ENCODE measurements at places on chromosomes 13 and 19. TPM values are rescaled to one million over a fixed set of nuclear protein-coding genes. Genes with fewer than 3 reads are reported as not detected.

The CYSLTR2 gene
- 2.9 TPM for total RNA-seq

The RINL gene
- total RNA-seq, result 58.9 TPM

- H3K27me3 ChIP-seq, result no peaks in the 10 kb centered on the region
- peak overlapping the region; percentile 96 for H3K27ac ChIP-seq
- H3K36me3 ChIP-seq, result peaks cover 76% of the 10 kb centered on the region
- H3K4me3 ChIP-seq, result peak overlapping the region; percentile 77
Measured at GRCh38 chr19:17184371-17184841, 30.8 kb upstream of the USE1 start.

The CNN1 gene
- not detected for total RNA-seq

GRCh38 chr19:51326216-51327065, 15.0 kb downstream of the IGLON5 start:
- no peaks in the 10 kb centered on the region for H3K36me3 ChIP-seq
- peaks cover 20% of the 10 kb centered on the region for H3K4me1 ChIP-seq
- peaks cover 44% of the 10 kb centered on the region for H3K27me3 ChIP-seq
- no peak for DNase-seq
- no peak overlapping the region for H3K27ac ChIP-seq
- no peak overlapping the region for H3K4me3 ChIP-seq

GRCh38 chr13:112182846-112183531, 116.0 kb downstream of the SOX1 start:
- no peak overlapping the region for H3K4me3 ChIP-seq
- no peaks in the 10 kb centered on the region for H3K27me3 ChIP-seq
- H3K36me3 ChIP-seq, result no peaks in the 10 kb centered on the region
- no peak for DNase-seq
- H3K27ac ChIP-seq, result no peak overlapping the region
- H3K4me1 ChIP-seq, result no peaks in the 10 kb centered on the region

The ZBTB45 gene
- total RNA-seq, result 16.7 TPM

The C3 gene
- total RNA-seq, result 1.2 TPM

The FBXL12 gene
- 26.4 TPM for total RNA-seq

GRCh38 chr13:51562011-51562671, 22.1 kb upstream of the WDFY2 start:
- no peaks in the 10 kb centered on the region for H3K27me3 ChIP-seq
- peaks cover 10% of the 10 kb centered on the region for H3K36me3 ChIP-seq
- H3K27ac ChIP-seq, result peak overlapping the region; percentile 41
- DNase-seq, result no peak

- peaks cover 6% of the 10 kb centered on the region for H3K27me3 ChIP-seq
- no peaks in the 10 kb centered on the region for H3K4me1 ChIP-seq
- no peaks in the 10 kb centered on the region for H3K36me3 ChIP-seq
- DNase-seq, result no peak
- no peak overlapping the region for H3K4me3 ChIP-seq
- H3K27ac ChIP-seq, result no peak overlapping the region
Measured at GRCh38 chr19:48000846-48001245, 6.4 kb downstream of the ELSPBP1 start.

- H3K4me1 ChIP-seq, result no peaks in the 10 kb centered on the region
- H3K36me3 ChIP-seq, result no peaks in the 10 kb centered on the region
- no peak for DNase-seq
- no peaks in the 10 kb centered on the region for H3K27me3 ChIP-seq
- no peak overlapping the region for H3K4me3 ChIP-seq
Measured at GRCh38 chr13:93151277-93151676, 75.3 kb upstream of the GPC6 start.

The IRGQ gene
- 14.0 TPM for total RNA-seq

- DNase-seq, result no peak
- H3K4me3 ChIP-seq, result no peak overlapping the region
- no peaks in the 10 kb centered on the region for H3K4me1 ChIP-seq
- H3K27ac ChIP-seq, result no peak overlapping the region
Measured at GRCh38 chr13:28680541-28680940, 21.6 kb downstream of the POMP start.

DNA sequence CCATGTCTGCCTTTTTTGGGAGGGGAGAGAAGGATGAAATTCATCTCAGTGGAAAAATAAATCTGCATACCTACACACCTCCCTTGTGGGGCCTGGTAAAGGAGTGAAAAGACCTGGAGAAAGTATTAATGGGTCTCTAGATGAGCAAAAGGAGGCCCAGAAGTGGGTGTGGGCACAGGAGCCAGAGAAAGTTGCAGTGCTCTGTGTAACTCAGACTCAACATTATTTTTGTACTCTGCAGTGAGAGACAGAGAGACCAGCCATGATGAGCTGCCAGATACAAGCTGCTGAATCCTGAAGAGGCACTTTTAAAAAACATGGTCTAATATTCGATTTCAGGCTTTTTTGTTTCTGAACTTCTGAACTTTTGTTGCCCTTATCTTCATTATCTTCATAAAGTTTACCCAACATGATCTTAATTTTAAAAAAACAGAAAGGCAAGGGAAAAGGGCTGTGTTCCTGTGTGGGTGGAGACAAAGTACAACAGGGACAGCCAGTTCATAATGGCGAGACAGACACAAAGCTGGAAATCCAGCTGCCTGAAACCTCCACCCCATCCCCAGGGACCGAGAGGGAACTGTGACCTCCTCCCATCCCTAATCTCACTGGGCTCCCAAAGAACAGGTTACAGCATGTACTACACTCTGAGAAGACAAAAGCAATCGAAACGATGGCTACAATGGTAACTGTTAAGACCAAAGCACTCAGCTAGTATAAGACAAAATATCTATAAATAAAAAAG, 77.2 kb downstream of the KLF12 start:
- H3K36me3 ChIP-seq, result peaks cover 32% of the 10 kb centered on the region
- no peak for DNase-seq
- no peak overlapping the region for H3K4me3 ChIP-seq
- peaks cover 50% of the 10 kb centered on the region for H3K4me1 ChIP-seq
- H3K27ac ChIP-seq, result no peak overlapping the region

The ZNF433 gene
- 0.60 TPM for total RNA-seq

- H3K4me1 ChIP-seq, result peaks cover 16% of the 10 kb centered on the region
- no peak for DNase-seq
- H3K27ac ChIP-seq, result no peak overlapping the region
- H3K4me3 ChIP-seq, result no peak overlapping the region
- H3K27me3 ChIP-seq, result peaks cover 6% of the 10 kb centered on the region
Measured at GRCh38 chr13:28640861-28641599, 17.9 kb upstream of the POMP start.

DNA sequence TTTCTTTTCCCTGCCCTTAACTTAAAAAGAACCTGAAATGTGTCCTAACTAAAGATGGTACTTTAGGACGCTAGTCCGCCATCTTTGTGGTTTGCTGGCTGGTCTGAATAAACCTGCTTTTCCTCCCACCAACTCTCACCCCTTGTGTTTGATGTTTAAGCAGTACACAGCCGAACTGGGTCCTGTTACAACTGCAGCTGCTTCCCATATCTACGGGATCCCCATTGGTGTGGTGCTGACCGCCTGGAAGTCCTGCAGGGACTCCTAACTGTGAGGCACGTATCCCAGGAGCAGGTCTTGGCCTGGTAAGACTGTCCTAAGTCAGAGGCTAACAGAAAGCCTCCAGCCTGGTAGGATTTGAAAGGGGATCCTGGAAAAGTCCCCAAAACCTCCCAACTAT, 40.9 kb upstream of the VSTM2B start:
- H3K4me1 ChIP-seq, result no peaks in the 10 kb centered on the region
- no peaks in the 10 kb centered on the region for H3K27me3 ChIP-seq
- H3K36me3 ChIP-seq, result no peaks in the 10 kb centered on the region
- H3K27ac ChIP-seq, result no peak overlapping the region

The ADM5 gene
- 4.5 TPM for total RNA-seq

DNA sequence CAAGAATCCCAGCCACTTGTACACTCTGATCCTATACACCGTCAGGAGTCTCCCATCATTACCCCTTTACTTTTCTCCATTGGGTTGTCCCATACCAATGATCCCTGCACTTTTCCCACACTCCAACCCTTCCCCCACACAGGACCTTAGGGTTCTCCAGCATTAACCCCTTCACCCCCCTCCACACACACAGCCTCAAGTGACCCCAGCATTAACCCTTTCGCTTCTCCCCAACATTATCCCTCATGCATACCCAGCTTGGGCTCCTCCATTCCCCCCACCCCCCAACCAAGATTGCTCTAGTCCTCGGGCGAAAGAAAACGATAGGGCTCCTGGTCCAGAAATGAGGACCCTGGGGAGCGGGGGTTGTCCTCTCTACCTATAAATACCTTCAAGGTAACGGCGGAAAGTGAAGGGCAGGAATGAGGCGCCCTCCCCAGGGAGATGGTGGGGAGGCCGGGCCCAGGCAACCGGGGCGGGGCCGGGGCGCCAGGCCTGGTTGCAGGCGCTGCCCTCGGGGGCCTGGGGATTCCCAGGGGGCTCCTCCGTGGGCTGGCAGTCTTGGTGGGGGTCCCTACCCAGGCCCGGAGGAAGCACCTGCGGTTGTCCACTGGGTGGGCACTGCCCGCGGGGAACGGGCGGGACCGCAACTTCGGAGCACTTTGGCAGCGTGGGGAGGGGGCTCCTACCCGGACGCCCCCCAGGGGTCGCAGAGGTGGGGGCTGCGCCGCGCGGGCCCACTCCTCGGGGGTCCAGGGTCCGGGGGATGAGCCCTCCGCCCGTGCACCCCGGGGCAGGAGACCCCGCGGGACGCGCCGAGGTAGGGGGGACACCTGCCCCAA, 757 bp downstream of the WIZ start:
- peak overlapping the region; percentile 44 for H3K27ac ChIP-seq
- H3K27me3 ChIP-seq, result no peaks in the 10 kb centered on the region
- H3K36me3 ChIP-seq, result peaks cover 45% of the 10 kb centered on the region
- H3K4me1 ChIP-seq, result peaks cover 31% of the 10 kb centered on the region
- peak overlapping the region; percentile 58 for H3K4me3 ChIP-seq
- DNase-seq, result no peak

DNA sequence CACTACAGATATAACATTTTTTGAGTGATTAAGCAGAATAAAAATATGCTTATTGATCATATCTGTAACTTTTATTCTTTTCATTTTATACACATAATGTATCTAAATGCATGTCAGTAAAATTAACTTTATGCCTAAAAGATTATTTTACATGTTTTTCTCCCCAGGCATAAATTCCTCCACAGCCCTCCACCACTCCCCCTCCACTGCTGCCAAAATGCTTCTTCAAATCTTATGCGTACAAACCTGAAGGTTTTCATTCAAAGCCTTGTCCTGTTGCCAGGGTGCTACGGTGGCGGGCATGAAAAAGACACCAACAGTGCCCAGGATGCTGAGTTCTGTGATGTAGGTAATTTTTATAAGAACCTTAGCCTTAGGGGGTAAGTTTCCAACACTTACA, 52.9 kb downstream of the PARP4 start:
- peak overlapping the region; percentile 74 for H3K27ac ChIP-seq
- H3K4me1 ChIP-seq, result peaks cover 20% of the 10 kb centered on the region
- H3K4me3 ChIP-seq, result no peak overlapping the region
- DNase-seq, result no peak

GRCh38 chr19:2933490-2933910, 11.3 kb downstream of the ZNF77 start:
- no peaks in the 10 kb centered on the region for H3K4me1 ChIP-seq
- DNase-seq, result no peak
- H3K36me3 ChIP-seq, result peaks cover 64% of the 10 kb centered on the region
- H3K27ac ChIP-seq, result no peak overlapping the region

The UNC13A gene
- 0.03 TPM for total RNA-seq

GRCh38 chr13:80133631-80134261, 207.2 kb downstream of the SPRY2 start:
- no peaks in the 10 kb centered on the region for H3K27me3 ChIP-seq
- DNase-seq, result no peak
- no peaks in the 10 kb centered on the region for H3K36me3 ChIP-seq
- H3K27ac ChIP-seq, result no peak overlapping the region

- peak; percentile 50 for DNase-seq
- peak overlapping the region; percentile 28 for H3K27ac ChIP-seq
- no peak overlapping the region for H3K4me3 ChIP-seq
- H3K4me1 ChIP-seq, result peaks cover 63% of the 10 kb centered on the region
- peaks cover 3% of the 10 kb centered on the region for H3K27me3 ChIP-seq
Measured at GRCh38 chr13:30151388-30151787, 156.0 kb downstream of the KATNAL1 start.

GRCh38 chr13:103157434-103158145, 91.4 kb upstream of the SLC10A2 start:
- DNase-seq, result no peak
- H3K4me1 ChIP-seq, result no peaks in the 10 kb centered on the region
- no peak overlapping the region for H3K4me3 ChIP-seq

GRCh38 chr13:82136880-82137279, 1745.4 kb downstream of the SLITRK1 start:
- H3K27ac ChIP-seq, result no peak overlapping the region
- H3K36me3 ChIP-seq, result no peaks in the 10 kb centered on the region
- no peak for DNase-seq
- H3K27me3 ChIP-seq, result no peaks in the 10 kb centered on the region
- no peak overlapping the region for H3K4me3 ChIP-seq

The TEX26 gene
- not detected for total RNA-seq

- DNase-seq, result no peak
- H3K4me3 ChIP-seq, result no peak overlapping the region
- peaks cover 15% of the 10 kb centered on the region for H3K4me1 ChIP-seq
- no peaks in the 10 kb centered on the region for H3K36me3 ChIP-seq
- peaks cover 32% of the 10 kb centered on the region for H3K27me3 ChIP-seq
Measured at GRCh38 chr13:46109451-46109850, 4.6 kb upstream of the CPB2 start.

The RPL28 gene
- 3,082 TPM for total RNA-seq

The SHISA2 gene
- 0.50 TPM for total RNA-seq

DNA sequence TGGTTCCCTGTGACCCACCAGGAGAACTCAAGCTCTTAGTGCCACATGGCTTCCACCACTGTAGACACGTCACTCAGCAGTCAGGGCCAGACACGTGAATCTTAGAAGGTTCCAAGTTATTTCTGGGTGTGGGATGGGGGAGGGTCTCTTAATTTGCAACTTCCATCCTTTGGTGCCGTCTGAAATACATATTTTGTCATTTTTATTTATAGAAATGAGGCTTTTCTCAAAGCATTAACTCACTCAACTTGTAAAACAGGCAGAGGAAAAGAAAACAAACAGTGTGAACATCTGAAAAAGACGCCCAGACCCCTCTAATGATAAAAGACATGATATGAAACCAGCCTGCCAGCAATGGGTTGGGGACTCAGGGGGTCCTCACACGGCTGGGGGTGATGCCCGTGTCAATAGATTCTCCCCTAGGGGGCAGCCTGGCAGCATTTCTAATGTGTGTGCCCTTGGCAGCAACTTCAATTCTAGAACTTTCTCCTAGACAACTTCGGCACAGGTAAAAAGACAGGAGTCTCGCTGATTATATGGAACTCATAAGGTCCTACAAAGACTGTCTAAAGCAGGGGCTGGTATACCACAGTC, 15.4 kb downstream of the PIP5K1C start:
- no peaks in the 10 kb centered on the region for H3K27me3 ChIP-seq
- H3K36me3 ChIP-seq, result peaks cover 20% of the 10 kb centered on the region
- DNase-seq, result no peak
- H3K4me1 ChIP-seq, result peaks cover 18% of the 10 kb centered on the region
- H3K4me3 ChIP-seq, result no peak overlapping the region

The KLK7 gene
- total RNA-seq, result not detected

The KIR3DL1 gene
- not detected for total RNA-seq

DNA sequence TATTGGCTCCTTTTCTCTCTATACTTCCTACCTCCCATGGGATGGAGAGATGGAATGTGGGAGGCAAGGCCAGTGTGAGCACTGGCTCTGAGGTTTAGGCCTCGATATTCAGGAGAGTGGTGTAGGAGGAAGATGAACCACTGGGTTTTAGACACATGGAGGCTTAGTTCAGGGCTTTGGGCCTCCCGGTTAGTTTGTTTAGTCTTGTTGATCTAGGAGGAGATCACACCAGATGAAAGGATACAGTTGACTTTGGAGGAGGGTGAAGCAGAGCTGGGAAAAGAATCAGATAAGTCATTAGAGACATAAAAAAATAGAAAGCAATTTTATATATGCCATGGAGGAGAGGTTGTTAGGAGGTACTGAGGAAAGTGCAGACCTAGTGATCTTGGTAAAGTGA, 30.9 kb downstream of the RNASEH2B start:
- no peaks in the 10 kb centered on the region for H3K27me3 ChIP-seq
- H3K36me3 ChIP-seq, result peaks cover 74% of the 10 kb centered on the region
- no peak for DNase-seq

The LHB gene
- total RNA-seq, result not detected

The DYRK1B gene
- 8.5 TPM for total RNA-seq
